ENCODE measurements at places on chromosomes 3 and 15. TPM values are rescaled to one million over a fixed set of nuclear protein-coding genes. Genes with fewer than 3 reads are reported as not detected.

RTP4 gene
- total RNA-seq: not detected

ARRDC4 gene
- 59.7 TPM for total RNA-seq

CFAP91 gene
- total RNA-seq: not detected

CCR8 gene
- not detected for total RNA-seq

HESX1 gene
- not detected for total RNA-seq

ARMC8 gene
- 26.8 TPM for total RNA-seq

RLBP1 gene
- not detected for total RNA-seq

SLC2A2 gene
- total RNA-seq: not detected

GOLGA6L7 gene
- total RNA-seq: not detected

CHST13 gene
- not detected for total RNA-seq

CLEC3B gene
- 1.3 TPM for total RNA-seq

GOLGA8J gene
- total RNA-seq: not detected

GREM1 gene
- 2,521 TPM for total RNA-seq

DNA sequence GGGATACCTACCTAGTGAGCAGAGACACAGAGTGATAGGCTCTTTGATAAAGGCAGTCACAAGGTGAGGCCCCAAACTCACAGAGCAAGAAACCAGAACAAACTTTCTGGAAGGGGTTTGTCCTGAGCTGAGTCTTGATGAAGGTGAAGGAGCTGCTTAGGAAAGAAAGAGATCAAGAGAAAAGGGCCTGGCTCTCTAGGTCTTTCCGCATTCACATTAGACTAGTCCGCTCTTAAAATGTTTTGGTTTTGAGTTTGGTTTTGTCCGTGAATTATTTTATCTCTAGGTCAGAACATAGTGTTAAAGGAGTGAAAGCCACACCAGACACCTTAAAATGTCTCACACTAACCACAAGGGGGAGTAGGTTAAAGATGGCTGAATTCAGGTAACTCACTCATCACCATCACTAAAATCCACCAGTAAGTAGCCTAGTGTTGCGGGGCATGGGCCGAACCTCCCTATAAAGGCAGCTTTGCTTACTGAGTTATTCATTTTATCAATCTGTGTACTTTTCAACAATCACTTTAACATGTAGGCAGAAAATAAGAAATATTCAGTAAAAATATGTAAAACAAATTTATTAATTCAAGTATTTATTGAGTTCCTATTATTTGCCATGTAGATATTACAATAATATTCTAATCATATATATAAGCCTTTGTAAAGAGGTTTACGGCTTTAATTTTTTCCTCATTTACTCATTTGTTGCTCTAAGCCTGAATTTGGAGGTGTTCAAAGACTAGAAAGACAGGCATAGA lies 121.5 kb upstream of the TSC22D2 start:
- peak; percentile 32 for DNase-seq

GRCh38 chr3:27165321-27165721 lies 203.9 kb downstream of the NEK10 start:
- DNase-seq: peak; percentile 85

GRCh38 chr3:11185564-11186317 lies 31.4 kb downstream of the HRH1 start:
- DNase-seq: peak; percentile 94

DNA sequence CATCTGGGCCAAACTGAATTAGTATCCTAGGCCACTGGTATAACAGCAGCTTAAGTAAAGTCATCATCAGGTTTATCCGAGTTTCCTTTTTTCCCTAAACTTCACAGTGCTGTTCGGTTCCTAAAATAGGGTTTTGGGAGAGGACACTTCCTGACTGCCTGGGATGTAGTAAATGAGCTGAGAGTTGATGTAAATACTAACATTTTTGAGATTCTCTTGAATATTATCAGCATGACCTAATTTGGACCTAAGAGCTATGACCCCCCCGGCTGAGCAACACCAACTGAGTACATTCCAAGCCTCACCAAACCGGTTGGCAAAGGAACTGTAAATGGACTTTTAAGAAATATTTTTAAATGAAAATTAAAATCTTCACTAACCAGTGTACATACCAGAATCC lies 78.8 kb downstream of the IL5RA start:
- no peak for DNase-seq

GRCh38 chr3:32856355-32856889 lies 38.6 kb downstream of the TRIM71 start:
- no peak for DNase-seq

DNA sequence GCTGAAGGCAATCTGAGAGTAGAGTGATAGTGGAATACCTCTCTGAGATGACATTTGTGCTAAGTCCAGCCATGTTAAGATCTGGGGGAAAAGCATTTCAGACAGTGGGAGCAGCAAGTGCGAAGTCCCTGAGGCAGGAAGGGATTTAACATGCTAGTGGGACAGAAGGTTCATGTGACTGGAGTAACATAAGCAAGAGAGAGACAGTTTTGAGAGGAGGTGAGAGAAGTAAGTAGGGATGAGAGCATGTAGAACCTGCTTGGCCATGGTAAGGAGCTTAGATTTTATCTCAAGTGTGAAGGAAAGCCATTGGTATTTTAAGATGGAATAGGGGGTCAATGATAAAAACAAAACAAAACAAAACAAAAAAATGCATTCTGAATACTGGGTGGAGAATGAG lies 358.6 kb upstream of the KCNH8 start:
- no peak for DNase-seq

DNA sequence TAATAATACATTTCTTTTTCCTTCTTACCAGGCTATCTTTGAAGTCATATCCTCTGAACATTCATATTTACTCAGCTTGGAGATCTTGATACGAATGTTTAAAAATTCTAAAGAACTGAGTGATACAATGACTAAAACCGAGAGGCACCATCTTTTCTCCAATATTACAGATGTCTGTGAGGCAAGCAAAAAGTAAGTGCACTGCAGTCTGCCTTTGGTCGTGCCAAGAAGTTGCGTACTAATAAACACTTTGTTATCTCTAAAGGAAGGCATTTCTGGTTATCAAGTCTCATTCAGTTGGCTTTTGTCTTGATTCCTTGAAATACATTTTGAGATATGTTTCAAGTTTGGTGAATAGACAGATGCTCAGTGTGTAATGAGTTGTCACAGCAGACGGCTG lies 31.6 kb downstream of the ARHGEF26 start:
- DNase-seq: no peak

DNA sequence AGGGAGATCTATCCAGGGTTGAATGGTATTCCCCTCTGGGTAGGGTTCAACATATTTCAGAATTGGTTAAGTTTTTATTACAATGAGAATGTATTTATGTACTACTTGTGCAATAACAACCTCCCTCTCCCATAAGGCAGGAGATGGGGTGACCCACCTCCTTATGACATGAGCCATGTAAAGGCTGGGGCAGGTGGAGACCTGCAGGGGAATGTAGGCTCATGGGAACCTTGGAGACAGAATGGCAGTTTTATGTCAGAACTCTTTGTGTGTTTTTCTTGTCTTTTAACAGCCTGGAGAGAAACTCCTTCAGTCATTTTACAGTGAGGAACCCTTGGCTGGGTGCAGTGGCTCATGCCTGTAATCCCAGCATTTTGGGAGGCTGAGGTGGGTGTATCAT lies 24.6 kb upstream of the INSYN1 start:
- no peak for DNase-seq

DNA sequence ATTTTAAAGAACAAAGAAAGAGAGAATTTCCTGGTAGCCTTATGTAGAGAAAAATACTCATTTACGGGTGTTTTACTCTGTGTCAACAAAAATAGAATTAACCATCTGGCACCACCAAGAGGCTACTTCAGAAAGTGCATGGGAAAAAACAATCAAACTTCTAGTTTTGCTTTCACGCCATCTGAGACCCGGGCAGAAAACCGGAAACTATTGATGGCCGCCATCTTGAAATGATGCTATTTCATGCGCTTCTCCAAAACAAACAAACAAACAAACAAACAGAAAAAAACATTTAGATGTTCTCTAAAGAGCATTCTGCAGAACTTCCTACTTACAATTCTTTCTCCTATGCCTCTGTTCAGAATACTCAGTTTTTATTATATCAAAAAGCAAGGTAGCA lies 49.4 kb upstream of the SYNPR start:
- peak; percentile 45 for DNase-seq

DNA sequence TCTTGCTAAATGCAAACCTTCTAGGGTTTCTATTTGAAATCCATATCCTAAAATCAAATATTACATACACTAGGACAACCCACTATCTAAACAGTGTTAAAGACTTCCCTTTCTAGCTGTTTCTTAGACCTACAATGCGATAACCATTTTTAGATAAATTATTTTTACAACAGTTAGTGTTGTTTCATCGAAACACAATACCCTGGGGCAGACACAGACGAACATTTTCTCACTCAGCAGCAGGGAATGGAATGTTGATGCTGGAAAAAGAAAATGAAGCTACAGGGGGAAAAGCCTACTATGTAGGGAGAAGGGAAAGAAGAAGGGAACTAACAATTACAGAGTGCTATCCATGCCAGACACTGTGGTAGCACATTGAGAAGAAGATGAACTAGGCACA lies 6.0 kb upstream of the HERC1 start:
- DNase-seq: no peak

GRCh38 chr15:68851971-68852370 lies 31.3 kb upstream of the ANP32A start:
- DNase-seq: no peak

GRCh38 chr3:54660714-54661132 lies 267.1 kb downstream of the LRTM1 start:
- DNase-seq: no peak

DNA sequence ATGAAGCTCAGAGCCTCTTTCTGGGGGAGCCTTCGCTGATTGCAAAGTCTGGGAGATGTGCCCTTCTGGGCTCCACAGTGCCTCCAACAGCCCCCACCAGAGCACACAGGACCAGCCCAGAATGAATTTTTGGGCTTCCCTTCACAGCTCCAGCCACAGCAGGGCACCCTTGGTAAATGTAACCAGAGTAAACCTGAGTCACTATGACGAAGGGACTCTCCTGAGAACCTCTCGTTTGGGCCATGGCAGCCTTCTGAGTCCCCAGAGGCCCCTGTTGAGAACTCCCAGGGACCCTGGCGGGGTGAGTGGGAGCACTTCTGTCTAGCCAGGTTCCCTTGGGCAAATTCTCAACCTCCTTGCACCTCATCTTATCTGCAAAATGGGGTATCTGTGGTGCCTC lies 20.8 kb downstream of the FAM3D start:
- DNase-seq: no peak

GRCh38 chr3:5007873-5008272 lies 28.6 kb downstream of the BHLHE40 start:
- no peak for DNase-seq

- peak; percentile 57 for DNase-seq
Observed at GRCh38 chr3:86969500-86970189, 21.3 kb downstream of the VGLL3 start.

DNA sequence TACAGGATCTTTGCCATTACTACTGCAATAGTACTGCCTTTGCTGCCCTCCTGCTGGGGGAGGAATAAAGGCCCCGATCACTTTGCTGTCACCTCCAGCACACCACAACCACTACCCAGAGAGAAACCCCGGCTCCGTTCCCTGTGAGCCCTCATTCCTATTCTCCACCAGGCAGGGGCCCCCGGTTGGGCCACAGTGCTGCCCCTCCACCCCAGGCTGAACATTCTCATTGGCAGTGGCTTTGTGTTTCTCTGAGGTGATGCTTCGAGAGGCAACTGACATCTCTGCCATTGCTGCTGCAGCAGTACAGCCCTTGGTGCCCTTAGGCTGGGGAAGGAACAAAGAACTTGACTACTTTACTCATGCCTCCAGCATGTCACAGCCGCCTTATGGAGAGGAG lies 612.9 kb upstream of the EPHA6 start:
- no peak for DNase-seq

DNA sequence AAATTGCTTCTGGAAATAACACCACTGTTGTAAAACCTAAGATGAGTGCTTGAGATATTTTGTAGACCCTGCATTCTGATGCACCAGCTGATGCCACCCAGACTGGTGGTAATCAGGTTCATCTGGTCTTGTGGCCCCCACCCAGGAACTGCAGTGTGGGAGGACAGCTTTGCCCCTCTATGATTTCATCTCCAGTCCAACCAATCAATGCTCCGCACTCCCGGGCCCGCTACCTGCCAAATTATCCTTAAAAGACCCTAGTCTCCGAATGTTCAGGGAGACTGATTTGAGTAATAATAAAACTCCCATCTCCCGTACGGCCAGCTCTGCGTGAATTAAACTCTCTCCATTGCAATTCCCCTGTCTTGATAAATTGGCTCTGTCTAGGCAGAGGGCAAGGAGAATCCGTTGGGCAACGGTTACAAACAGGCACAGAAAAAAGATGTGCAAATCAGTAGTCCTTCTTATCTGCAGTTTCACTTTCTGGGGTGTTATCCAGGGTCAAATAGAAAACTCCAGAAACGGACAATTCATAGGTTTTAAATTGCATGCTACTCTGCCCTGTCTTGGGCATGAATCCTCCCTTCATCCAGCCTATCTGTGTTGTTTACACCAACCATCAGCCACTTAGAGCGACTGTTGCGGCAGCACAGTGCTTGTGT lies 29.2 kb upstream of the TRPM1 start:
- DNase-seq: no peak

- no peak for DNase-seq
Observed at GRCh38 chr3:181791056-181791955, 79.6 kb downstream of the SOX2 start.

GRCh38 chr3:24340161-24340560 lies 154.5 kb downstream of the THRB start:
- DNase-seq: no peak

GRCh38 chr3:42853739-42854302 lies 21.9 kb downstream of the CYP8B1 start:
- no peak for DNase-seq

DNA sequence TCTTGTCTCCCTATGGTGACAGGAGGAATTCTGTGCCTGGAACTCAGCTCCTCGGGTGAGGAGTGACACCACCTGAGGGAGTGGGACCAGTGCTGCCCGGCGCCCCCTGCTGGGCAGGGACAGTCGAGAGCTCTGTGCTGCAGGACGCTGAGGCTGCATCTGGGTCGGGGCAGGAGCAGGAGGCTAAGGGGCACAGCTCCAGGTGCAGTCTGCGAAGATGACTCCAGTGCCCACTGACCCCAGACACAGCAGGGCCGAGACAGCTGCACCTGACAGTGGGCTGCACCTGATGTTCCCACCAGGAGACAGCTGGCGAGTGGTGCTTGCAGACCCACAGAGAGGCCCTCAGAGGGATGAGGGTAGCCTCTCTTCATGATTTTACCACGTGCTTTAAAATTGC lies 152.9 kb downstream of the ATP10A start:
- DNase-seq: no peak

- DNase-seq: peak; percentile 59
Observed at GRCh38 chr3:32392536-32393302, 1.1 kb downstream of the CMTM7 start.

- DNase-seq: no peak
Observed at GRCh38 chr15:36331531-36332275, 247.7 kb upstream of the CDIN1 start.

DNA sequence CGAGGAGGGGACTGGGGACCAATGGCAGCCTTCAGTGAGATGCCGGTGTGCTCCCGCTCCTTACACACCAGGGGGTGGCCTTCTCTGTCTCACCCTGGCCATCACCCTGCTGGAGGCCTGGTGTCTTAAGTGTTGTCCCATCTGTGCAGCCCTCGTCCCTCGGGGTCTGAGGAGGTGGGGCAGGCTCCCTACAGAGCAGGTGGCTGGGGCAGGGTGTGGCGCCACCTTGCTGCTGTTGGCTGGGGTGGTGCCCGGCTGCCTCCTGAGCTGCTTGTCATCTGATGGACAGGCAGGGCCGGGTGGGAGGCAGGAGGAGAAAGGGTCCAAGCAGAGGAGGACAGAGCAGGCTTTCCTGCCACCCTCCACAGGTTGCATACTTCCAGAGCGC lies 25.9 kb downstream of the PTPN23 start:
- no peak for DNase-seq
